Activated T-cell treated with anti-CD3 and anti-CD28 coated beads for 4 hours (primary cell): ENCODE measurements at places on chromosomes 12 and 14.

GRCh38 chr12:91264178-91264577 is 81.6 kb upstream of the DCN start:
- no peak for DNase-seq

DNA sequence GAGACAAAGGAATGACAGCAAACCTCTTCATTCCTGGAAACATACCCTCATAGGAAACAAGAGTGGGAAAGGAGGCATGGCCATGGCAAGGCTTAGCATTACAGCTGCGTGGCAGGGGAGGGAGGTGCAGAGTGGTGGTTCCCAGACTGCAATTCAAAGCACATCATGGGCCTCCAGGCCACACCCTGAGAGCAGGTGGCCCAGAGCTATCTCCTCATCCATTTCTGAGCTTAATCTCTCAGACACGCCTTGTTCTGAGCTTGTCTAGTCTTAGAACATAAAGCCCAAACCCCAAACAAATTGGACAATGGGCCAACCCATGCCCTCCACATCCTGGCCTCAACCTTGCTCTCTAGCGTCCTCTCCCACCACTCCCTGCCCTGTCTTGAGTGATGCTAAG is 5.9 kb upstream of the KRT3 start:
- no peak for DNase-seq

DNA sequence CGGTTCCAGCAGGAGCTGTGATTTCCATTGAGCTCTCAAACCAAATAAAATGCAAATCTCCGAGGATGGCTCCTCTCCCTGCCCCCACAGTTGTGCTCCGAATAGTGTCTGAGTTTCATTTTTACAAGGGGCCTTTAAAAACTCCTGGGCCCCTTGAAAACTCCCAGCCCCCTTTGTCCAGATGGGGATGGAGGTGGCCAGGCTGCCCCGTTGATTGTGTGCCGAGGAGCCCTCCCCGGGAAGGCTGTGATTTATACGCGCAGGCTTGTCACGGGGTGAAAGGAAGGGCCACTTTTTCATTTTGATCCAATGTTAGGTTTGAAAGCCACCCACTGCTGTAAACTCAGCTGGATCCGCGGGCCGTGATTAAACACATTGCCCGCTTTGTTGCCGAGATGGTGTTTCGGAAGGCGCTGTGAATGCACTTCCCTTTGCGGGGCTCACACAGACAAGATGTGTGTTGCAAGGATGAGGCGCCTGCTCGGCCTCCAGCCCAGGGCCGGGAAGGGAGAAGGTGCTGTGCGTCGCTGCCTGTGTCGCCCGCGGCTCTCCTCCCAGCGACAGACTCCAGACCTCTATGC is 98.8 kb downstream of the TMEM132C start:
- no peak for DNase-seq

DNA sequence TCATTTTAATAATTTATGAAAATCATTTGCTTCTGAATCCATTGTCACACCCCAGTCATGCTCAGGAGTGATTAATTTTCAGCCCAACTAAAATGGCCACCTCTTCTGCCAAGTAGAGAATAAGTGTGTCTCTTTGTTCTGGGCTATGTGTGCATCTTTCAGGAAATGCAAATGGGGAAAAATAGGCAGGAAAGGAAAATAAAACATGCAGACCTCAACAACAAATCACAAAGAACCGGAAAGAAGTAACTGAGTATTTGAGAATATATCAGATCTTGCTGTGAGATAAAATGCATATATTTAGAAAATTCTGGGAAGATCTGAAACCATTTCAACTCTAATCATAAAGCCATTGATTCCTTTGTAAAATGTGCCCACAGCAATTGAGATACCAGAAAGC is 763.9 kb downstream of the GALC start:
- DNase-seq, result no peak

GRCh38 chr12:121649819-121650353 is 19.6 kb downstream of the MORN3 start:
- DNase-seq, result no peak

- DNase-seq, result no peak
Observed at GRCh38 chr12:3225154-3225795, 148.1 kb downstream of the TSPAN9 start.

DNA sequence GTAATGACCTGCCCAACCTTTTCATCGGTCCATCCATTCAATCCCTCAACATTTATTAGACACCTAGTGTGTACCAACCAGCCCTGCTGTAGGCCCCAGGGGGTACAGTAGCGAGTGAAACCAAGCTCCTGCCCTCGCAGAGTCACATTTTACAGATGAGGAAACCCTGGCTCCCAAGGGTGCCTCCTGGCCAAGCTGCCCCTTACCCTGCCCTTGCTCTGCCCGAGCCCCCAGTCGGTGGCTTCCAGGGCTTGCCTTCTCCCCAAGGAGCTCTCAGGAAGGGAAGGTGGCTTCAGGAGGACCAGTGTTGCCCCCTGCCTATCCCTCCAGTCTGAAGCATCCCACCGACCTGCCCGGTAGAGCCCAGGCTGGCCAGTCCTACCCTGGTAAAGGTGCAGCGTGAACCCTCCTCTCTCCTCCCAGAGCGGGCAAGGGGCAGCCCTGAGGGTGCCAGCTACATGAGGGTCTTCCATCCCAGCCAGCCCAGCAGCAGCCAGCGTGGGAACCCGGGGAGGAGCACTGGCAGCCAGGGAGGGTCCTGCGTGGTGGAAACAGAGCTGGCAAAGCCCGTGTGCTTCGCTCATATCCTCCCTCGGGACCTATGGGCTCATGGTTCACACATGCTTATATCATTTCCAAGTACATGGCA is 670 bp upstream of the BEGAIN start:
- no peak for DNase-seq
